NCI-H1436 treated with DMSO at 0.1 percent for 48 hours (cell line): ENCODE measurements at places on chromosomes 2 and 18.

GRCh38 chr2:238141541-238142318 is 3.3 kb downstream of the KLHL30 start:
- no peak for DNase-seq

DNA sequence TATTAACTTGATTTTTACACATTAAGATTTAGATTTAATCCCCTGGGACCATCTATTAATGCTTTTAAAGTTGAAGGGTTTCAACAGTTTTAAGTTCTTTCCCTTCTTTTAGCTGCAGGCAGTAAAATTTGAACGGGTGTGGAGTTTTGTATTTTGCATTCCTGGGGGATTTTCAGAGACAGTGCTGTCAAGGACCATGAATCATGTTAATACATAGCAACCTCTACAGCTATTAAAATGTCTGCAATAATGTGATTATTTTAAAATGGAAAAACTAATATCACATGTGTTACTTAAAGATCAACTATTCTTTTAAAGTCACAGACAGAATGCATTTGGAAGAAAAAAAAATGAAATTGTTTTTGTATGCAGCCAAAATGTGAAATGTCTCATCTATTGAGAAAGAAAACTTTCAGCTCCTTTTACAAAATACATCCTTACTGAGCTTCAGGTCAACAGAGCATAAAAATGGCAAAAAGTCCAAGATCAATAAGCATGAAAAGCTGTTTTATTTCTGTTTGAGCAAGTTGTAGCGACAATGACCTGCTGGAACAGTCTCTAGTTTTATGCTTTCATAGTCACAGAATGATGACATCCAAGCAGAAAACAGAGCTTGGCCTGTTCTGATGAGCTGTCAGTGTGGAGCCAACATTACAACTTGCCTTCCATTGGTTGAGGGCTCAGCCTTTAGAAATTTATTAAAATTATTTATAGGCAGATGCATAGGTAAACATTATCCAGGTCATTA is 21.6 kb upstream of the ZNF521 start:
- DNase-seq, result no peak

GRCh38 chr2:236633775-236634560 is 64.3 kb downstream of the ACKR3 start:
- DNase-seq, result no peak

DNA sequence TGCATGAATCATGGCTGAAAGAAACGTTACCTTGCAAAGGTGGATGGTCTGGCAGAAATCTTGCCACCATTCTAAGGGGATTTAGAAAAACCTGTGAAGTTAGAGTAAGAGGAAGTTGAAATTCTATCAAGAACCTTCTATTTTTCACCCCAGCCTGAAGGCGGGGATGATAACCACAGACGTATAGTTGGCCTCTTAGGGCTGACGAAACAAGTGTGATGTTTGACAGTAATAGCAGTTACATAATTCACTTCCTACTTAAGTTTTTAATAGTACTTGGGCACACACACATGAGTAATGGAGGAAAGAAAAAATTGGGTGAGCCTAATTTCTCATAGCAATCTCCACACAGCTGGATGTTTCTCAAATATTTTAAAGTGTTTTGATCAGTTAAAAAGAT is 336.6 kb upstream of the SALL3 start:
- peak; percentile 4 for DNase-seq

DNA sequence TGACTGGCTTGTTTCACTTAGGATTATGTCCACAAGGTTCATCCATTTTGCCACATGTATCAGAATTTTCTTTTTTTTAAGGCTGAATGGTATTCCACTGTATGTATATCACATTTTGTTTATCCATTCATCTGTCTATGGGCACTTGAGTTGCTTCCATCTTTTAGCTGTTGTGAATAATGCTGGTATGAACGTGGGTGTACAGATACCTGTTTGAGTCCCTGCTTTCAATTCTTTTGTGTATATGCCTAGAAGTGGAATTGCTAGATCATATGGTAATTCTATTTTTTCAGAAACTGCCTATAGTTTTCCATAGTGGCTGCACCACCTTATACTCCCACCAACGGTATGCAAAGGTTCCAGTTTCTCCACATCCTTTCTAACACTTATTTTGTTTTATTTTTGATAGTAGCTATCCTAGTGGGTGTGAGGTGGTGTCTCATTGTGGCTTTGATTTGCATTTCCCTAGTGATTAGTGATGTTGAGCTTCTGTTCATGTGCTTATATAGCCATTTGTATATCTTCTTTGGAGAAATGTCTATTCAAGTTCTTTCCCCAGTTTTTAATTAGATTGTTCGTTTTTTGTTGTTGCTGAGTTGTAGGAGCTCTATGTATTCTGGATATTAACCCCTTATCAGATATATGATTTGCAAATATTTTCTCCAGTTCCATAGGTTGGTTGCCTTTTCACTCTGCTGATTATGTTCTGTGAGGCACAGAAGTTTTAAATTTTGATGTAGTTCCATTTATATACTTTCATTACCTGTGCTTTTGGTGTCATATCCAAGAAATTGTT is 40.7 kb downstream of the TTC39C start:
- no peak for DNase-seq

DNA sequence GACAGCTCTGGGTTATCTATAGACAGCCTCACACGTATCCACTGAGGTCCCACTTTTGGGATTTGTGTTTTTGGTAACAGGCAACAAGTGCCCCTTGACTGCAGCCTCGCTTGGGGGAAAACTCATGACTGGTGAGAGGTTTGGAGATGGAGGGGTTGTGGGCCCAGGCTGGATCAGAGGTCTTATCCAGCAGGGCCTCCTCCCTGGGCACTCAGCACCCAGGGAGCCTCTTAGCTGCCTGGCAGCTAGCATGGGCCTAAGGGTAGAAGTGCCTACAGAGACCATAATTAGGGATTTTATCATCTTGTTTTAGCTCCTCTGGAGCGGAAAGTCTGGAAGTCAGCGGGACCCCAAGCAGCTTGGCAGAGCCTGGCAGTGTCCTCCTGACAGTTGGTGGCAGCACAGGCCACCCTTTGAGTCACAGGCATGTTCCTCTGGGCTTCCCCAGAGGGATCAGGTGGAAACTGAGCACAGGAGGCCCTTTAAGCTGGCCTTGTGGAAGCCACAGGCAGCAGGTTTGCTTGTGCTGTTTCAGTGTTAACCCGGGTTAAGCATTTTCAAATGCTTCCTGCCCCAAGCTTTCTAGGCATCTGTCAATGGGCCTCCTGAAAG is 143.1 kb downstream of the KCTD1 start:
- DNase-seq, result no peak

GRCh38 chr2:73850009-73850408 is 21.2 kb downstream of the STAMBP start:
- no peak for DNase-seq

DNA sequence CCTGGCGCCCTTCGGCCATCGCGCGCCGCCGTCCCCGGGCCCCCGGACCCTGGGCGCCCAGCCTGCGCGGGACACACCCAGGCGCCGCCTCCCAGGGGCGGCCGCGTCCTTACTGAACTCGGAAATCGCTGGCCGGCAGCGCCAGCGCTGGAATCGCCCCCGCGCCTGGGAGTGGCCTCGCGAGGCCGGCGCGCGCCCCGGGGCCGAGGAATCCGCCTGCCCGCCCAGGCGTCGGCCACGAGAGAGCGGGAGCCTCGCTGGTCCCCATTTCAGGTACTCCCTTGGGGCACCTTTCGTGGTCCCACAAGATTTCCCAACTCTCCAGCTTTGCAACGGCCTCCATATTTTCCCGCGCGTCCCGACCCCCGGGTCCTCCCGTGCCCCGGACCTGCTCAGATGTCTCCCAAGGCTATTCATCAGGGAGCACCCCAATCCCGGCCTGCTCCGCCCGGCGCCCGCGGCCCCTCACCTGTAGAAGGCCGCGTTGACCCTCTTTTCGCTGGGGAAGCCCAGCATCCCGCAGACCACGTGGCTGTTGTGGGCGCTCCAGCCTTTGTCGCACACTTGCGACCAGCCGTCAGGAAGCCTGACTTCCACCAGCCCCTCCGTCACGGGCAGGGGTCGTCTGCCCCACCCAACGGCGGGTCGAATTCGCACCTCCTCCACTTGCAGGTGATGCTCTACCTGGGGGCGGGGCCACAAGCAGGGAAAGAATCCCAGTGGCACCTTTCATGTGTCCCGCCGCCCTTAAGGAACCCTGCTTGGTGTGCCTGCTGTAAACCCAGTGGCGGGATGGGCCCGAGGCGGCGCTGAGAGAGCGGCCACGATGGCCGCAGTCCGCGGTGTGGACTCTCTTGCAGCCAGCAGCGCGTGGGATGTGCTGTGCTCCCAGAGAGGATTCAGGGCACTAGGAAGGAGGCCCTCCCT is 4.6 kb downstream of the LOXL3 start:
- no peak for DNase-seq

- DNase-seq, result no peak
Measured at GRCh38 chr2:57891086-57891712, 155.4 kb upstream of the VRK2 start.

GRCh38 chr18:10604182-10604581 is 78.4 kb downstream of the NAPG start:
- no peak for DNase-seq
